ENCODE measurements at places on chromosomes 2 and 18.
A peak's percentile ranks its signal among the peaks of the same experiment; 100 is the strongest.

GRCh38 chr2:224807153-224807964, 91.2 kb upstream of the CCDC195 start:
- DNase-seq = no peak

GRCh38 chr2:231353469-231353868, 42.0 kb upstream of the B3GNT7 start:
- no peak for DNase-seq

GRCh38 chr2:37391711-37392110, 47.3 kb downstream of the QPCT start:
- no peak for DNase-seq

DNA sequence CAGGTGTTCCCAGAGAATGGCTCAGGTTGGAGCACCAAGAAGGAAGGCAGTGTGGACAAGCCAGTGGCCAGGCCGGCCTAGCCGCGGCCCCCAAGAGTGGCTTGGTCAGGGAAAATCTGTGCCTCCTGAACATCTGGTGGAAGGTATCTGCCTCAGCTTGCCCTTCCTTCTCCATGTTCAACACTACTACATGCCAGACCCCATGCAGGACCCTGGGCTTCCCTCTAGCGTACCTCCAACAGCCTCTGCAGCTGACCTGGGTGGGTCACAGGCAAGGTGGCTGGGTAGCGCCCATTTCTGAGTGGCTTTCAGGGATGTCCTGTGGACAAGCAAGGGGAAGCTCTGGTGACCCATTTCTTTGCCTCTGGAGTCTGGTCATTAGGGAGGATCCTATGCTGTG, 7.7 kb downstream of the WNT10A start:
- no peak for DNase-seq

DNA sequence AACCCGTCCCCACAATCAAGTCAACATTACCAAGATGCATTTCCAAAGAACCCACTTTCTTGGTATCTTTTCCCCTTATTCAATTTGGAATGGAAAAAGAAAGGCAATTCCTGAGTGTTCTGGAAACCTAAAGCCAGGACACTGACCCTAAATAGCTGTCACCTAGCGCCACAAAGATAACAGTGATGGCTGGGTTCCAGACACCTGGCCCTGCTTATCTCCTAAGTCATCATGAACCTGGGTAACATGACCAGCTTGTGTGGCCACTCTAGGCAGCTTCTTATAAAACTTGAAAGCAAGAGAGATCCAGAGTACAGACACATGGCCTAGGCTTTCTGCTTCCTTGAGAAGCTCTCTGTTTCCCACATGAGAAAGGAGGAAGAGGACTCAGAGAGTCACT, 95.4 kb downstream of the BOD1L2 start:
- DNase-seq = no peak

GRCh38 chr2:188473306-188473705, 181.6 kb downstream of the GULP1 start:
- DNase-seq = no peak

- DNase-seq = no peak
Measured at GRCh38 chr2:80291656-80292055, 12.9 kb downstream of the LRRTM1 start.

- peak; percentile 11 for DNase-seq
Measured at GRCh38 chr2:120109186-120110061, 96.5 kb downstream of the EPB41L5 start.

GRCh38 chr2:99644419-99644787, 154.6 kb upstream of the REV1 start:
- DNase-seq = no peak

DNA sequence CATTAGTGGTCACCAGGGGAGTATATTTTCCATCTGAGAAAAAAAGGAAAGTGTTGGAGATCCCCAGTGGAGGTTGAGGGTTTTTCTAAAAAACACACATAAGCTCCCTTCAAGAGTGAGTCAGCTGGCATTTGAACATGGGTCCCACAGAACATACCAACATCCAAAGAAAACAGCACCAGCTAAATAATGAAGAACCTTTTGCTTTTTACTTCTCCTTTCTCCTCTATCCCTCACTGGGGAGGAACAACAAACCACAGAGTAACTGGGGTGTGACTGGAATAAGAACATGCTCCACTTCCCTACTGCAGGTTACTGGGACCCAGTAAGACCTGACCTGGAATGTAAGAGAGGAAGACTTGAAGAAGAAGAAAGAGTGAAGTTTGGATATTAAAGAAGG, 56.5 kb upstream of the RAPH1 start:
- DNase-seq = no peak

- no peak for DNase-seq
Measured at GRCh38 chr18:21798126-21798525, 57.5 kb downstream of the MIB1 start.
